ENCODE measurements at places on chromosomes 1 and 21.
A peak's percentile ranks its signal among the peaks of the same experiment; 100 is the strongest.

- DNase-seq: no peak
Measured at GRCh38 chr1:41509270-41509671, 24.8 kb upstream of the EDN2 start.

DNA sequence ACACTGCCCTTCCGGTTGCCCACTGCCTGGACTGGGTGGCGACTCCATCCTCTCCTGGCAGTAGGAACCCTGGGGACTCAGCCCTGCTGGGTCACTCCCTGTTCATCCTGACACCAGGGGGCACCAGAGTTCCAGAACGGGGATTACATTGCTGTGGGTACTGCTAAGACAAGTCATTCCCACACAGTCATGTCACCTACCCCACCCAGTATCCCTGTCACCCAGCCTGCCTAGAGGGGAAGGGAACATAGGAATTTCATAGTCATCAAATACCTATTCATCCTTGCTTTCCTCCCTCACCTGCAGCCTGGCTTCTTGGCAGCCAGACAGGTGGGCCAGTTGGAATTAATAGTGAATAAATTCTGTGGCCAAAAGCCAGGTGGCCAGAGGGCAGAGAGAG, 9.8 kb upstream of the SFN start:
- DNase-seq: peak; percentile 85

GRCh38 chr1:18970762-18971161, 14.3 kb upstream of the IFFO2 start:
- no peak for DNase-seq

- DNase-seq: no peak
Measured at GRCh38 chr1:59696421-59697115, 118.2 kb upstream of the HOOK1 start.

DNA sequence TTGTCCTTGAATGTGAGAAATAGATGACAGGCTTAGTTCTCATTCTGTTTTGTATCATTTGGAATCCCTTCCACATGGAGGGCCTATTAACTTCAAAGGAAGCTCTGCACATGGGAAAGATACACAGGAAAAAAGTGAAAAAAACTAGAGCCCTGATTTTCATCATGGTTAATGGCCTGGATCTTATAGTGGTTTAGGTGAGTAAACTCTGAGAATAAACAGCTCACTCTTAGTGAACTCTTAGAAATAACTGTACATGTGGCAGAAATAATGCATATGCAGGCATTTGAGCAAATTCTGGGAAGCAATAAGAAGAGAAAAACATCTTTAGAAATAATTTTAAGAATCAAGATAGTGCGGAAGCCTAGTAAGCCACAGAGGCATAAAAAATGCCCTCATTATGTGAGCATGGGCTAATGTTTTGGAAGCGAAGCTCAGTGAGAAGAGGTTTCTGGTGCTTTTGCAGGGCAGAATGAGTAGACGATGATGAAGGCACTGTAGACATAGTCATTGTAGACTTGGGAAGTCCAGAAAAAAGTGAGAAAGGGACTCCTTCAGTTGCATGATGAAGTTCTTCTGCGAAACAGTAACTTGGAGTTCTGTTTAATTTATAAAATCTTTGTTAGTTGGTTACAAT, 279.9 kb downstream of the DNM3 start:
- no peak for DNase-seq

DNA sequence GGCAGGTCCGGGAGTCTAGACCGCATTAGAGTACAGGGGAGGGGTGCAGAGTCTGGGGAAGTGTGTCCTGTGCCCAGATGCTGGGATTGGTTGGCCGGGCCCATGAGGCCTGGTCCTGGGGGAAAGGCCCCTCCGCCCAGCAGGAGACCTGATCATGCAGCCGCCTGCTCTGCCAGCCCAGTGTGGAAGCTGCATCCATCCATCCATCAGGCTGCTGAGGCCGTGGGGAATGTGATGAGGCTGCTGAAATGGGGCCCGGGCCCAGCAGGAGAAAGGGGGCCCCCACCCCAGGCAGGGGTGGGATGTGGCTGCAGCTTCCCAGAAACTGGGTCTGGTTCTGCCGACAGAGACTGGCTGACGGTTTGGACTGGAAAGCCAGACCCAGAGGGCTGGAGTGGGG, 37.2 kb downstream of the EPHA2 start:
- no peak for DNase-seq

GRCh38 chr1:79859212-79859948, 852.9 kb upstream of the ADGRL4 start:
- no peak for DNase-seq

- DNase-seq: no peak
Measured at GRCh38 chr1:40692429-40692895, 958 bp downstream of the NFYC start.

All from T47D (cell line).